ENCODE measurements at places on chromosomes 2 and 18. TPM values are rescaled to one million over a fixed set of nuclear protein-coding genes. Genes with fewer than 3 reads are reported as not detected.

PFN4 gene
- 1.00 TPM for total RNA-seq

SULT1C2 gene
- 0.73 TPM for total RNA-seq

SOX11 gene
- total RNA-seq: 146 TPM

KCNS3 gene
- total RNA-seq: 4.6 TPM

NAT8 gene
- not detected for total RNA-seq

C2orf81 gene
- total RNA-seq: 1.1 TPM

GALR1 gene
- 1.4 TPM for total RNA-seq

CREG2 gene
- 8.6 TPM for total RNA-seq

LRP1B gene
- total RNA-seq: 55.0 TPM
